ENCODE measurements at places on chromosomes 16 and 17. TPM values are rescaled to one million over a fixed set of nuclear protein-coding genes. Genes with fewer than 3 reads are reported as not detected.

SNRNP25 gene
- 18.9 TPM for total RNA-seq

CHD9NB gene
- 0.97 TPM for total RNA-seq

SDR42E1 gene
- 4.4 TPM for total RNA-seq

NHLRC4 gene
- 0.88 TPM for total RNA-seq

IGF2BP1 gene
- 0.13 TPM for total RNA-seq

HID1 gene
- total RNA-seq = 19.3 TPM

TNFRSF17 gene
- total RNA-seq = not detected

BRCA1 gene
- 25.1 TPM for total RNA-seq

PRSS36 gene
- 0.31 TPM for total RNA-seq

FBXL19 gene
- 14.0 TPM for total RNA-seq

NPIPA7 gene
- total RNA-seq = 0.81 TPM

IRX5 gene
- total RNA-seq = 0.16 TPM

CREBBP gene
- total RNA-seq = 30.8 TPM

ARL2BP gene
- total RNA-seq = 49.5 TPM

TBC1D3I gene
- total RNA-seq = not detected

ABCA10 gene
- total RNA-seq = 0.65 TPM

PRSS33 gene
- not detected for total RNA-seq

TAF1C gene
- 22.7 TPM for total RNA-seq

ABCC12 gene
- not detected for total RNA-seq

IL4R gene
- 35.9 TPM for total RNA-seq

TMEM235 gene
- total RNA-seq = 0.16 TPM

SSTR5 gene
- 0.50 TPM for total RNA-seq

WNT3 gene
- total RNA-seq = 0.97 TPM

NR1D1 gene
- total RNA-seq = 0.65 TPM

TBC1D3 gene
- not detected for total RNA-seq

TLCD3B gene
- total RNA-seq = 0.16 TPM

KRT24 gene
- total RNA-seq = not detected

NUBP1 gene
- total RNA-seq = 24.7 TPM

PARD6A gene
- 2.5 TPM for total RNA-seq

SMIM36 gene
- not detected for total RNA-seq

HOXB1 gene
- not detected for total RNA-seq

PAQR4 gene
- total RNA-seq = 11.3 TPM

ACSM2B gene
- not detected for total RNA-seq

ZFPM1 gene
- 0.81 TPM for total RNA-seq

NPIPB8 gene
- not detected for total RNA-seq

NPIPA8 gene
- 10.4 TPM for total RNA-seq

CCL14 gene
- 11.5 TPM for total RNA-seq

SPECC1 gene
- 1.3 TPM for total RNA-seq

MPV17L gene
- under 0.01 TPM for total RNA-seq

HEATR9 gene
- total RNA-seq = not detected

NRN1L gene
- total RNA-seq = not detected

FGF11 gene
- total RNA-seq = 0.16 TPM

PRSS53 gene
- total RNA-seq = 0.81 TPM

SLC38A8 gene
- not detected for total RNA-seq

DNASE1L2 gene
- total RNA-seq = 0.32 TPM

FBXW10B gene
- 0.32 TPM for total RNA-seq

PRR29 gene
- 0.44 TPM for total RNA-seq

DRG2 gene
- total RNA-seq = 26.6 TPM

KCNH4 gene
- total RNA-seq = 0.19 TPM

OTOP3 gene
- not detected for total RNA-seq

NGFR gene
- not detected for total RNA-seq
